ENCODE measurements at places on chromosomes 1 and 21.

- DNase-seq, result no peak
Observed at GRCh38 chr1:29002792-29003191, 88.4 kb downstream of the EPB41 start.

DNA sequence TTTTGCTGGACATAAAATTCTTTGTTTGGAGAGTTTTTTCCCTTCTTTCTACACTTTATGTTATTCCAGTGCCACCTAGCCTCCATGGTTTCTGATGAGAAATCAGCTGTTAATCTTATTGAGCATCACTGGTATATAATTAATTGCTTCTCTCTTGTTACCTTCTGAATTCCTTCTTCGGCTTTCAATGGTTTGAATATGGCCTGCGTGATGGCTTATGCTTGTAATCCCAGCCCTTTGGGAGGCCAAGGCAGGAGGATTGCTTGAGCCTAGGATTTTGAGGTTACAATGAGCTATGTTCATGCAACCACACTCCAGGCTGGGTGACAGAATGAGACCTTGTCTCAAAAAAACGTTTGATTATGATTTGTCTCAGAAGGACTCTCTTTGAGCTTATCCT lies 13.0 kb upstream of the CNIH4 start:
- no peak for DNase-seq

- DNase-seq, result no peak
Observed at GRCh38 chr1:78475888-78476610, 14.7 kb upstream of the PTGFR start.

DNA sequence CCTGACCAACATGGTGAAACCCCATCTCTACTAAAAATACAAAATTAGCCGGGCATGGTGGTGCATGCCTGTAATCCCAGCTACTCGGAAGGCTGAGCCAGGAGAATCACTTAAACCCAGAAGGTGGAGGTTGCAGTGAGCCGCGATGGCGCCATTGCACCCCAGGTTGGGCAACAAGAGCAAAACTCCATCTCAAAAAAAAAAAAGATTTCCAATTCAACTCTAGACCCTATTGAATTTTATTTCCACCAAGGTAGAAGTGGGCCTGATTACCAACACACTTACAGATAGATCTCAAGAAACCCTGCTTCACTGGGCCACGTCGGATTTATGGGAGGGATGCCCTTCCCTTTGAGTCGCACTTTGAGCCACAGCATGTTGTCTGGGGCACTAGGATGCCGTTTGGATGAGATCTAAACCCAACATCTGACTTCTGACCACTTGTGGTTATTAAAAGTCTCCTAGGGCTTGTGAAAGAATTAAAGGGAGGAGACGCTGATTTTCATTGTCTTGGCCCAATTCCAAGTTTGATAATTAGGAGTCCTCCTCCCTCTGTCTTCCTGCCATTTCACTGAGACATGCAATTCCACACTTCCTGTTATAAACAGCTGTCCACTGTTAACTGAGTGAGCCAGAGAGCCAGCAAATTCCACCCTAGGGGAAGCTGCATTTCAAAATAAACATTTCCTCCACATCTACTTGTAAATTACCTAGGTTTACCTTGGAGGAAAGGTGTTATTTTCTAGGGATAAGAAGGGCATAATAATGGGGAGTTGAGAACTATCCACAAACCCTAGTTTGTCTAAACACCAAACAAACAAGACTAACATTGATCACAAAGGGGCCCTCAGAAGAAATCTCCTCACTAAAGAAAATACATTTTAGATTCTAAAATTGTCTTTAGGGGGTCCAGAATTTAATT lies 5.2 kb upstream of the RERE start:
- no peak for DNase-seq

GRCh38 chr1:187110351-187110750 lies 281.6 kb downstream of the PLA2G4A start:
- no peak for DNase-seq

DNA sequence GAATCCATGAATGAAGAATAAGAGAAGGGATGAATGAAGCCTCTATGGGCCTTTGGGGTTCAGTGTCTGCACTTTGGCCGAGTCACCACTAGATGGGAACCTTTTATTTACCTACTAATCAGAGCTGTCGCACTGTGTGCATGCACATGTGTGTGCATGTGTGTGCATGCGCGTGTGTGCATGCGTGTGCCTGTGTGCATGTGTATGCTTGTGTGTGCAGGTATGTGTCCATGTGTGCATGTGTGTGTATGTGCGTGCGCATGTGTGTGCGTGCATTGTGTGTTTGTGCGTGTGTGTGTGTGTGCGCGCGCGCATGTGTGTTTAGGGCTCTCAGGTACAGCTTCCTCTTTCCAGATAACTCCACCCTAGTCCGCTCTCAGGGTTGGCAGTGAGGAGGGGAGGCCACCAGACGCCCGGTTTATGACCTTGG lies 20.4 kb upstream of the UBXN10 start:
- no peak for DNase-seq

DNA sequence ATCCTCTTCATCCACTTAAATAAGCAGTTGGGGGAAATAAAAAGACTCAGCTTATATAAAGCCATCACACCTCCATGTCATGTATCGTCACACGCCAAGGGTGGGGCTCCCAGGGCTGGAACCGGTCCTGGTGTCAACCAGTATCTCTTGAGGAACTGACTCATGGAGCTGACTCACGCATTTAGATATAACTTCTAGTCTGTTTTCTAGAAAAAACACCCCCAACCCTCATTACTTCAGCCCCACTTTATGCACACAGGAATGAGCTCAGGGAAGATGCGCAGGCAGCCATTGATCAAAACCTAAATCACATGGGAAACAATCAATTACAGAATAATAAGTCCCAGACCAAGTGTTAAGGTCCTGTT lies 6.9 kb upstream of the IL22RA1 start:
- peak; percentile 46 for DNase-seq

- no peak for DNase-seq
Observed at GRCh38 chr1:21269461-21270085, 20.7 kb downstream of the ECE1 start.

DNA sequence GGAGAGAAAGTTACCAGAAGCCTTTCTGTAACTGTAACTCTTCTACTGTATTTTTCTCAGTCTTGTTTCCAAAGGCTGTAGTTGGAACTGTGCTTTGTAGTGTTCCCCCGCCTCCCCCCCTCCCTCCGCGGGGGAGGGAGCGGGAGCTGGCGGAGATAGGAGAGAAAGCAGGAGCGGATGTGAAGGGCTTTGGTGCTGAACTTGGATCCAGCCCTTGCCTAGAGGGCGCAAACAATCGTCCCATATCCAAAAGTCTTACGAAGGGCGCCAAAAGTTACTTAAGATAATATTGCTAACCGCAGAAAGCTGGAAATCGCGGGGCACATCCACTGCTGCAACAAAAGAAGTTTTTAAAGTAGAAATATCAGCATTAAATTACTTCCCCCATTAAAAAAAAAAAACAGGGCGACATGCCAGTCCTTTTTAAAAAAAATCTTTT lies 2.4 kb upstream of the NFIA start:
- DNase-seq, result no peak

DNA sequence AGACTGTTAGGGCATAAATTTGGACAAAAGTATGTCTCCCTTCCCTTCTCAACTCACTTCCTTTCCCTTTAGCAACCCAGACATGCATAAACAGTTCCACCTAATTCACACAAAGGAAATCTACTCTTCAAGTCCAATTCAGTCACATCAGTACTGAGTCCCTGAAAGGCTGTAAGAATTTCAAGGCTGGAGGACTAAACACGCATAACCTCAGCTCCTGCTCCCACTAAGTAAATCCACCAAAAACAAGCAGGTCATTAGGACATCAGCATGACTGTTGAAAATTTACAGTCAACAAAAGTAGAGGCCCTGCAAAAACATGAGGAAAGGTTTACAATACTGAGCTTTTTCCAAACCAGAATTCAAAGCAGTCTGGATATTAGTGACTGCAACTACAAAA lies 18.4 kb downstream of the SETD4 start:
- no peak for DNase-seq

DNA sequence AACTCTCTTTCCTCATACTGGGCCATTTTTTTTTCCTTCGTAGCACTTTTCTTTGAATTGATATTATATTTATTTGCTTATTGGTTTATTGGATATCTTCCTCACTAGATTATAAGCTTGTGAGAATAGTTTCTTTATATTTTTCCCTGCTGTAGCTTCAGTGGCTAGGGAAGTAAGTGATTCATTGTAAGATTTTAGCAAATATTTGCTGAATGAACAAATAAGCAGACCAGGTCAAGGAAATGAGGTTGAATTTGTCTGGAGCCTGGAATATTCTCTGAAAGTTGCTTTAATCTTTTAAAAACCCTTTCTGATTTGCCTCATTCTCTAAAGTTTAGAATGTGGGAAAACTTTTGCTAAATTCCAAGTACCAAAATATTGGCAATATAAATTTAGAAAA lies 80.2 kb downstream of the RABGAP1L start:
- no peak for DNase-seq

DNA sequence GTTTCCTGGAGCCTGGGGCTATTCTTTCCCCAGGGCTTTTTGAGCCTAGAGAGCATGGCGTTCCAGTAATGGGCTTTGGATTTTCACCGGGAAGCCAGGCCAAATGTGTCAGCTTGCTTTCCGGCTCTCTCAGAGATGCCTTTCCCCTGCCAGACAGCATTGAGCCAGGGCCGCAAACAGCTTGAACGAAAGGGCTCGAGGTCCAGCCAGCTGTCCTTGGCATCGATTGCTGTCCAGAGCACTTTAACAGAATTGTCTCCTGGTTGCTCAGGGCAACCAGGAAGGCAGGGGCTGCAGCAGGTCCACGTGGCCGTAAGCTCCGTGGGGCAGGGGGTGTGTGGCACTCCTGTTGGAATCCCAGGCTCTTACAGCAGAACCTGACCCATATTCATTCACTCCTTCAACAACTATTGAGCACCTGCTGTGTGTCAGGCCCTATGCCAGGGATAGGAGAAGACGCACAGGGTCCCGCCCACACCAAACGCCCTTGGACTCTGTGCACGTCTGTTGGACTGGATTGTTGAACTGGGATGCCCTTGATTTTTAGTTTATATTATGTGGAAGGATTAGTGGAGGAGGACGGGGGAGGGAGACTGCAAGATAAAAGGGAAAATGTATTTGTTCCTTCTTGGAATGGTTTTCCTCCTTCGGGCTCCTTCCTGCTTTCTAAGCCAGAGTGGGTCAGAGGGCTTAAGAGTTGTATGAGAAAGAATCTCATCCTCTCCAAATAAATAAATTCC lies 38.7 kb upstream of the EFHD2 start:
- DNase-seq, result no peak

GRCh38 chr21:45454060-45454925 lies 49.3 kb downstream of the COL18A1 start:
- DNase-seq, result no peak

- no peak for DNase-seq
Observed at GRCh38 chr1:27316860-27317259, 5.1 kb upstream of the TMEM222 start.

GRCh38 chr1:51875291-51875772 lies 3.2 kb downstream of the NRDC start:
- DNase-seq, result no peak

GRCh38 chr1:91523482-91523881 lies 22.8 kb downstream of the CDC7 start:
- DNase-seq, result peak; percentile 61

- no peak for DNase-seq
Observed at GRCh38 chr1:74933500-74933899, 200.5 kb downstream of the TYW3 start.

DNA sequence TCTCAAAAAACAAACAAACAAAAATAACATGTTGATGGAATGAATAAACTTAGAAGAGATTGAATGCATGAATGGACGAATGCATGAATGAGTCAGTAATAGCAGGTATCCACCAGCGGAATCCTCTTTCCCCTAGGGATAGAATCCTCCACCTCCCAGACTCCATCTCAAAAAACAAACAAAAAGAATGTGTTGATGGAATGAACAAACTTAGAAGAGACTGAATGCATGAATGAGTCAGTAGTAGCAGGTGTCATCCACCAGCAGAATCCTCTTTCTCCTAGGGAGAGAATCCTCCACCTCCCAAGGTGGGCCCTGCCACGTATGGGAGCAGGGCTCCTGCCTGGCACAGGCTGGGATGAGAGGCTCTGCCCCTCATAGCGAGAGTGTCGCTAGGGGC lies 26.8 kb upstream of the RNF19B start:
- no peak for DNase-seq

GRCh38 chr1:167643441-167643840 lies 13.4 kb downstream of the RCSD1 start:
- DNase-seq, result no peak

GRCh38 chr1:66532798-66533783 lies 862 bp upstream of the SGIP1 start:
- DNase-seq, result no peak

GRCh38 chr1:162171111-162171510 lies 101.6 kb downstream of the NOS1AP start:
- DNase-seq, result no peak

GRCh38 chr1:100875228-100875627 lies 19.4 kb downstream of the EXTL2 start:
- DNase-seq, result no peak

DNA sequence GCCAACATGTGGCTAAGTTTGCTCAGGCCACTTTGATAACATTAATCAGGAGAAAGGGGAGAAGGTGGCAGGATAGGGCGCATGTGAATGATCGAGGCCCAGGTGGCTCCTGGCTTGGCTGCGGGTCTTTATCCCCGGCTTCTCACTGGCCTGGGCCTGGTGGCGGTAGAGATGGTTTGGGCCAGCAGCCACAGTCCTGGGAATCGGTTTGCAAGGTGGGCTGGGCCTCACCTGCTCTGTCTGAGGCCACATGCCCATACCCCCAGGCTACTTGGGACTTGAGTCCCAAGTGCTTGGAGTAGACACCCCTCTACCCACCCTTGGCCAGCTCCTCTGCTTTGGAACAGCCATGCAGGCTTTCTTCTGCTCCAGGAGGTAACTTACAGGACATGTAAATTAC lies 49.7 kb upstream of the DISP3 start:
- no peak for DNase-seq

DNA sequence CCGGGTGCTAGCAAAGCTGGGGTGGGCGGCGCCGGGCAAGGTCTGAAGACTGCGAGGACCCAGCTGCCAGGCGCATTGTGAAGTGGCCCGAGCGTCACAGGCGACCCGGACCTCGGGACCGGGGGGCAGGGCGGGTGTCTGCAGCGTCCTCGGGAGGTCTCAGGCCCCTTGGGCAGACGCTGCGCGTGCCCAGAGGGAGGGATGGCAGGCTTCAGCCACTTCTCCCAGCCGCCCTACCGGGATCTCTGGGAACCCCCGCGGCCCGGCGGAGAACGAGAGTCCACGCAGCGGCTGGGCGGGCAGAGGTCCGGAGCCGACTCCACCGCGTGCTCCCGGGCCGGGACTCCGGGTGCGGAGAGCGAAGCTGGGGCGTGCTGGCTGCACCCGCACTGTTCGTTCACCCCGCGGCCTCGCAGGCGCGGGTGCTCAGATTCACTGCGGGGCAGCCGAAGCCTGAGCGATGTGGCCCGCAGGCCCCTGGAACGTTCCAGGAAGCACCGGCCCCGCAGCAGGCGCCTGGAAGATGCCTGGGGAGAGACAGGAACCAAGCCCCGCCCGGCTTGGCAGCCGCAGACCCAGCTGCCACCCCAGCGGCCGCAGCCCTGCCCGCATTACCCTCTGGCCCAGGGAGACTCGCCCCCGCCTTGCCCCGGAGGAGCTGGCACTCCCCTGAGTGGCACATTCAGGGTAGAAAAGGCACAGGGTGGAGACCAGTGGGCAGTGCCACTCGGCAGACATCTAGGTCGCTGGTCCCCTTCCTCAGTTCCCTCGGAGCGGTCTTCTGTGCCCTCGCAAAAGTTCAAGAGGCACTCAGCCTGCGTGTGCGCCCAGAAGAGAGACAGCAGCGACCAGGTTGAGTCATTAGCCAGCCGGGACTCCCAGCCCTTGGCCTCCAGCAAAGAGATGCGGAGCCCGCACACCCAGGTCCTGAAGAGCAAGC lies at the start of gene CCDC185:
CCDC185 (plus strand) TSS at position 141 of the 940 bp plus-strand sequence; CDS start at position 202, 61 bp downstream.
- DNase-seq, result no peak

Data from activated CD8-positive, alpha-beta memory T cell treated with anti-CD3 and anti-CD28 coated beads, Interleukin-2, amount 10 ng/mL, durations not matched to agents 7 days and 5 days (primary cell).